AG08396 (cell line): ENCODE measurements at places on chromosomes 2 and 18.
A peak's percentile ranks its signal among the peaks of the same experiment; 100 is the strongest.

DNA sequence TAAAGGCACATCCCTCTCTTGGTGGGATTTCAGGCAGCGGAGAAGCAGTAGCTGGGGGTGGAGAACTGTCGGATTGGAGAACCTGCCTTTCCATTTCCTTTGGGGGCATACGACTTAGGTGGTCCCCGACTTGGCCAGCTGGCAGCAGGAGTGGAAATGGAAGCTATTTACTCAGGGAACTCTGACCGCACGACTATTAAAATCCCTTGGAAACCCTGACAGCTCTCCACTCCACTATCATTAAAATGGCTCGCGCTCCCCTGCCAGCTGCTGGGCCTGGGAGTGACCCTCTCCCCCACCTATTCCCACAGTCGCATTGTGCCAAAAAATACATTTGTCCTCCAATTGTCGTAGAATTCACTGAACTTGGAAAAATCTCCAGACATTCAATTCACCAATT lies 77.7 kb upstream of the APCDD1 start:
- DNase-seq, result no peak

DNA sequence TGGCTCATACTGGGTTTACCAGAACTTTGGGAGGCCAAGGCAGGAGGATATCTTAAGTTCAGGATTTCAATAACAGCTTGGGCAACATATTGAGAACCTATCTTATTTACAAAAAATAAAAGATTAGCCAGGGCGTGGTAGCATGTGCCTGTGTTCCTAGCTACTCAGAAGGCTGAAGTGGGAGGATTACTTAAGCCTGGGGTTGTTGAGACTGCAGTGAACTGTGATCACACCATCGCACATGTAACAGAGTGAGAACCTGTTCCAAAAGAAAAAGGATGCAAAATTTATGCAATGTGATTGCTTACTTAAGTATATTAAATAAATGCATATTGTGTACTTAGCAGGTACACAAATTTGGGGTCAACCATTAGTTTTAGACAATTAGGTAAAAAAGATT lies 768.9 kb upstream of the CDH7 start:
- no peak for DNase-seq

DNA sequence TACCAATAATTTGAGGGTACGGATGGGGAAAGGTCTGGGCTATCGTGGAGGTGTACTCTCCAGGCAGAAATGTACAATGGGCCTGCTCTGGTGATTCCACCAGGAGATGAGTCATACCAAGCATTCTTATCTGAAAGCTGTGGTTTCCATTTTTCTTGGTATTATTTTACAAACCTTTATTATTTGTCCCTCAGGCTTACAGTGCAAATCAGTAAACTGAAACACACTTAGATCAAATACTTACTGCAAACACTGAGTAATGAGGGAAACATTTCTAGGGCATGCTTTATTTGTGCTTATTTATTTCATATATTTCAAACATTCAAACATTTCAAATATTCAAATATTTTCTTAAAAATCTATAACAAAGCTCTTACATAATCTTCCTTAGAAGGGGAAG lies 319.8 kb downstream of the RND3 start:
- DNase-seq, result peak; percentile 49

DNA sequence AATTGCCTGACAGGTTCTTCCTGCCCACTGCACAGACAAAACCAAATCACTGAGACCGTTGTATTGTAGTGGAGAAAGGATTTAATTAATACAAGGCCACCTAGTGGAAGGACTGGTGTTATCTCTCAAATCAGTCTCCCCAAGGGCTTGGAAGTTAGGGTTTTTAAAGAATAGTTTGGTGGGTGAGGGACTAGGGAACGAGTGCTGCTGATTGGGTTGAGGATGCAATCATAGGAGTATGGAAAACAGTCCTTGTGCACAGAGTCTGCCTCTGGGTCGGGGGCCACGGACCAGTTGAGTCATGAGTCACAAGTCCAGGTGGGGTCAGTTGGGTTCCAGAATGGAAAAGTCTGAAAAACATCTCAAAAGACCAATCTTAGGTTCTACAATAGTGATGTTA lies 89.1 kb downstream of the B3GNT2 start:
- DNase-seq, result no peak

DNA sequence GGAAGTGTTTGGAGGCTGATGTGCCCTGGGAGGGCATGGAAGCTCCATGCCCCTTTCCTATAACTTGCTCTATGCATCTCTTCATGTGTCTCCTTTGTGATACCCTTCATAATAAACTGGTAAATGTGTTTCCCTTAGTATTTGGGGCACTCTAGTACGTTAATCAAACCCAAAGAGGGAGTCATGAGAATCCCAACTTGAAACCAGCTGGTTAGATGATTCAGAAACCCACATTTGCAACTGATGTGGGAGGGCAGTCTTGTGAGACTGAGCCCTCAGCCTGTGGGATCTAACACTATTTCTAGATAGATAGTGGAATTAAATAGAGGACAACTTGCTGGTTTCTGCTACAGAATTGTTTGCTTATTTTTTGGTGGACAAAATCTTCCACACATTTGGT lies 20.3 kb downstream of the ANKRD30B start:
- DNase-seq, result no peak

GRCh38 chr2:128457006-128457604 lies 138.4 kb upstream of the HS6ST1 start:
- no peak for DNase-seq

DNA sequence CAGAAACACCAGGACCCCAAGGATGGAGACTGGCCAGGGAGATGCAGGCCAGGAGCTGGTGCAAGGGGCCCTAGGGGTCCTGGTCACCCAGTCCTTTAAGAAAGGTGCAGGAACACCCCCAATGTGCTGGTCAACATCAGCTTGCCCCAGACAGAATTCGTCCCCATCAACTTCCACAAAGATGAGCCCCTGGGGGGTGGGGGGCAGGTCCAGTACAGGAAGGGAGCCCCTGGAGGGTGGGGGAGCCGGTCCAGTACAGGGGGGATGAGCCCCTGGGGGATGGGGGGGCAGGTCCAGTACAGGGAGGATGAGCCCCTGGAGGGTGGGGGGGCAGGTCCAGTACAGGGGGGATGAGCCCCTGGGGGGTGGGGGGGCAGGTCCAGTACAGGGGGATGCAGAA lies 160.7 kb upstream of the SALL3 start:
- no peak for DNase-seq

GRCh38 chr2:185700883-185701282 lies 37.7 kb upstream of the FSIP2 start:
- DNase-seq, result no peak

DNA sequence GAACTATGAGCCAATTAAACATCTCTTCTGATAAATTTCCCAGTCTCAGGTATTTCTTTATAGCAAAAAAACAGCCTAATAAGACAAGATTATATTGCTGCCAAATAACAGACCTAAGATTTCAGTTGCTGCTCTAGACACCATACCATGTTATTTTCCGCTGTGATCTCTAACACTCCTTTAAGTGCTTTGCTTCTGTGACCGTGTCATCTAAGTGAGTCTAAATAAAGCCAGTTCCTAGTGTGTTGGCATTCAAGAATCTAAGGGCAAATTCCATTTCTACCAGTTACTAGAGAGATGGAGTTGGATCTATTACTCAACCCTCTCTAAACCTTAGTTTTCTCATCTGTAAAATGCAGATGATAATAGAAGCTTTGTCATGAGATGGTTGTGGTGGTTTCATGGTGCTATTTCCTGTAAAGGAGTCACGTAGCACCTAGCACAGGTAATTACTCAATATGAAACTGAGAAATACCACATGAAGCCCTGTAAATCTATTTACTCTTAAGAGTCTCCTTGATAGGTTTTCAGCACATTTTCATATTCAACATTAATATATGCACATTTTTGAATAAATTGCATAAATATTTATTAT lies 40.5 kb downstream of the SPHKAP start:
- DNase-seq, result no peak

GRCh38 chr18:49861659-49862058 lies 48.3 kb upstream of the ACAA2 start:
- no peak for DNase-seq

DNA sequence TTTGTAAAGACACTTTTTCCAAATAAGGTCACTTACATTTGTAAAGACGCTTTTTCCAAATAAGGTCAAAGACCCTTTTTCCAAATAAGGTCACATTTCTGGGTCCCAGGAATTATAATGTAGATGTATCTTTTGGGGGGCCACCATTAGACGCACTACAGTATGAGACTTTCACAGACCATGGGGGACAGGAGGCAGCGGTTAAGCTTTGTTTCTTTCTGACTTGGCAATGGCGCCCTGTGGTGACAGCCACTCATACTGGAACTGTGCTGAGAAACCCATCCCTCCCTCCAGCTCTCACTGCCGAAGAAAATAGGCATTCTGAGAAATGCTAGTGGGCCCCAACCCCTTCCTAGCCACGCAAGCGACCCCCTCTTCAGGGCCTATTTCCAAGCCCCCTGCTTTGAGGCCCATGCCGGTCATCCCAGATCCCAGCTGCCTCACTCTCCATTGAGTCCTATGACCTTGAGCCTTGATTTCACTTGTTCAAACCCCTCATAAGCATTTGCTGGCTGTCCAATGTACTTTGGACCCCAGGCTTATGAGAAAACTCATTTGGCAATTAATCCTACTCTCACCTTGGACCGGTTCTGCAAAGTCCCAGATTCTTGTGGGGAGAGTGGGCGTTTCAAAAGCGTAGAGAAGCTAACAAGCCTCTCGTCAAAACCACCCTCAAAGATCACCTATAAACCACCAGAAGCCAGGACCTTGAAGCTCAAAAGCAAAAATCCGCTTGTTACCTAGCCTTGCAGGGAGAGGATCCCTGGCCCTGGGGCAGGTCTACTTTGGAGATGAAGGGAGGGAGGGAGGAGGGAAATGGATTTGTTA lies 11.3 kb upstream of the SPATA3 start:
- no peak for DNase-seq

- no peak for DNase-seq
These were observed 13.0 kb downstream of the PTMA start for GRCh38 chr2:231720987-231721966.

DNA sequence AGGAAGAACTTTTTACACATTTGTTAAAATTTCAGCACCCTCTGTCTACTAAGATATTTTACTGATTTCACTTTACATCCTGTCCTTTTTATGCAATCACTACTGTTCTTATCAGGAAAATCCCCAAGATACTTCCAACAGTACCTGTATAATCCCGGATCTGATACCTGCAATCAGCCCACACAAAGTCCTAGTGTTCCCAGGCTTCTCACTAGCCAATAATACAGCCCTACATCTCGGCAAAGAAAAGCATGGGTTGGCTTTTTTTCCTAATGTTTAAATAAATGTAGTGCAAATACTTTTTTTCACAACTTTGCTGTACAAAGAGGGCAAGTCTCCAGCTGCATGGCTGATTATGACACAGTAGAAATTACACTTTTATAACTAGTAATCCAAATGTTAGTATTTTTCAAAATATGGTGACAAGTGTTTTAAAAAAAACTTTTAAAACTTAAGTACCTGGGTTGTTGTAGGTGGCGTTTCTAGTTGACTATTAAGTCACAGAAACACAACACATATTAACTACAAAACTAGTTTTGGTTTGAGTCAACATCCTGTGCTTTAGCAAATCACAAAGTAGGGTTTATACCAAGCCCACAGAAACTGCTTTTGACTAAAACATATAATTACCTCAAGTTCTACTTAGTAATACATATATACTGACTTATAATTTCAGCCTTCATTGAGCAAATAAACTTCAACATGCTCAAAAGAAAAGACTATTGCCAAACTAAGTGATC lies 19.5 kb downstream of the CNOT11 start:
- DNase-seq, result no peak

- no peak for DNase-seq
These were observed 475.3 kb downstream of the RIT2 start for GRCh38 chr18:42640160-42640559.

DNA sequence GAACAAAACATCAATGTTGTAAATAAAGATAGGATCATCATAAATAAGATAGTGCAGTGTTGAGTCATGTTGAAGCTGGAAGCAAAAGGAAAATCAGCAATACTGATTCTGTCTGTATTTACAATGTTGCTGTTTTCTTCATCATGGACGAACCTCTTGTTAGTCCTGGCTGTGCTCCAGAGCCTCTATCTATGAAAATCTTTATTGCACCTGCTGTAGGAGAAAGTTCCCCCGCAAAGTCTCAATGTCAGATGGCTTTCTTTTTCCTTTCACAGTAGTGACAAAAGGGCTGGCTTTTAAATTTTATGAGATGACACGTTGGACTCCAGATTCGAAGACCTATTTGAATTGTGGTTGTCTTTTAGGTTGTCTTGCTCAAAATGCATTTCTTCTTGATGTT lies 98.5 kb upstream of the LRRTM1 start:
- DNase-seq, result no peak

GRCh38 chr2:79670198-79670597 lies 157.3 kb downstream of the CTNNA2 start:
- DNase-seq, result no peak

DNA sequence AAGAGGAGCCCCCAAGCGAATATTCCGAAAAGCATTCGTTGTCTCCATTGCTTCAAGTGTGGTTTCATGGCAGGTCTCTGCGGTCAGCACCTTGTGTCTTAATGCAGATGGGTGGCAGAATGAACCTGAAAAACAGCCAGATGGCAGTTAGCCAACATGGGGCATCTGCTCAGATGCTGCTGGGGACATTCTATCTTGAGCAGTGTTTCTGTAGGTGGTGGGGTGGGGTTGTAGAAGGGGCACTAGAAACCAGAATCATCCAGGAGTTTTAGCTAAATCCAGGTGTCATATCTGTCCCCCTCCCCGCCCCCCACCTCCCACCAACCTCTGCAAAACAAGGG lies 42.1 kb downstream of the ST6GAL2 start:
- DNase-seq, result no peak

- no peak for DNase-seq
These were observed 52.9 kb downstream of the REV1 start for GRCh38 chr2:99436874-99437273.

GRCh38 chr2:237115870-237116269 lies 30.2 kb downstream of the COPS8 start:
- DNase-seq, result no peak

- no peak for DNase-seq
These were observed 57.4 kb upstream of the PGAP1 start for GRCh38 chr2:196983934-196984333.

DNA sequence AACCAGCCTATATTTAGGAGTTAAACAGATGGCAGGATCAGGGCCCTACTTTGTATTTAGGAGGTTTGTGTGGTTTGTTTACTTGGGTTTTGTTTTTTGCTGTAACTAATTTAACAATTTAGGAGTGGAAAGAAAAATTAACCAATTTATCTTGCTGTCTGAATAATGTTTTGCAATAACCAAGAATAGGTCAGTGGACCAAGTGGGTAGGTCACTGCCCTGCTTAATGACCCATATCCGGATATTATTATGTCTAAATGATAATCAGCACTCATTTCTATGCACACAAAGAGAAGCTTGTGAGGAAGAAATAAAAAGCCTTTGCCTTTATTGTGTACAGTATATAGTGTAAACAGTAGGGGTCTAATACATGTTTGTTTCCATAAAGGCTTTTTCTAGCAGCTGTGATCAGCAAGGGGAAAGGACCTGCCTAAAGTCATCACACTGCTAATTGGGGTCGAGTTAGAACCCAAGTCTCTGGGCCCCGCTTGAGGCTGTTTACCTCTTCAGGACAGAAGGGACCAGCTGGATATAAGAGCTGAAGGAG lies 76.6 kb downstream of the TGOLN2 start:
- no peak for DNase-seq

GRCh38 chr2:238570926-238571325 lies 144.2 kb downstream of the ASB1 start:
- DNase-seq, result no peak
